ENCODE measurements at places on chromosomes 16 and 17.

GRCh38 chr16:17461951-17462729 is 8.6 kb downstream of the XYLT1 start:
- DNase-seq, result no peak

GRCh38 chr17:27404676-27405075 is 51.6 kb upstream of the KSR1 start:
- DNase-seq, result no peak

DNA sequence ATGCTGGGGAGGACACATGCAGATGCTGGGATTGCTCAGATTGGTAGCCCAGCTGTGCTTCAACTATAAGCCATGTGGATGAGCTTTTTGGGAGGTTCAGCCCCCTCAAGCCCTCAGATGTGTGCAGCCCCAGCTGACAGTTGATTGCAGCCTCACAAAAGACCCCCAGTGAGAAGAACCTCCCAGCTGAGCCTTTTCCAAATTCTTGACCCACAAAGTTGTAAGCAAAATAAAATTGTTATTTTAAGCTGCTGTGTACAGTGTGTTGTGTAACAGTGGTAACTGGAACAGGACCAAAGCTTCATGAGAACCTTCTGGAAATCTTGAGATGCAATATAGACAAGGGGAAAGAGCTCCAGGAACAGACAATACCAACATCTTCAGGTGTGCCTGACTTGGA is 156.8 kb upstream of the IRX3 start:
- no peak for DNase-seq

DNA sequence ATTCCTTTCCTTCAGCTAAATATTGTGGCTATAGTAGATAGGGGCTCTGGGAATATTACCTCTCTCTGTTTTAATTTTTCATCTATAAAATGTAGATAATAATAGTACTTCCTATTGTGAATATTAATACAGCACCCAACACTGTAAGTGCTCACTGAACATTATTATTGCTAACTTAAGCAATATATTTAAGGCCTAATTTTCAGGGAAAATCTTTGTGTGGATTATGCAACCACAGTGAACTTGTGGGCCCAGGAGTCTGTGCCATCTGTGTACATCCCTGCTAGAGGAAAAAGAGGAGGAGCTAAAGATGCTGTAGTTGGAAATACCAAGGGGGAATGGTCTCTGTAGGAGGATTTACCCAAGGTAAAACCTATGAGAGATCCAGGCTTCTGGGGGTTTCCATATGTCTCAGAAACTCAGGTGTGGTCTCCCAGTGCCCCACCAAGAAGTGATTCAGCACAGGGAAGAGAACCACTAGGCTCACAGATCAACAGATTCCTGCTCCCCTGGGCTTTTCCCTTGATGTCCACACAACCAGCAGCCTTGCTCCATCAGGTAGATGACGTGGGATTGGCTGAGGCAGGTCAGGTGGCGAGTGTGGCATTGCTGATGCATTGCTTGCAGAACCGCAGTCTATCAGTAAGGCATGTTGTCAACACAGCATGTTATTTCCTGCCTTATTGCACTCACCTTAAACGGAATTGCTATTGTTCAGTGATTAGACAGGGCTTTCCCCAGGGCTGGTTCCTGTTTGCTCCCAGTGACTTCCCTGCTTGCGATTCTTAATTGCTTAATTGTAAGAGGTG is 1.6 kb upstream of the N4BP1 start:
- DNase-seq, result no peak

DNA sequence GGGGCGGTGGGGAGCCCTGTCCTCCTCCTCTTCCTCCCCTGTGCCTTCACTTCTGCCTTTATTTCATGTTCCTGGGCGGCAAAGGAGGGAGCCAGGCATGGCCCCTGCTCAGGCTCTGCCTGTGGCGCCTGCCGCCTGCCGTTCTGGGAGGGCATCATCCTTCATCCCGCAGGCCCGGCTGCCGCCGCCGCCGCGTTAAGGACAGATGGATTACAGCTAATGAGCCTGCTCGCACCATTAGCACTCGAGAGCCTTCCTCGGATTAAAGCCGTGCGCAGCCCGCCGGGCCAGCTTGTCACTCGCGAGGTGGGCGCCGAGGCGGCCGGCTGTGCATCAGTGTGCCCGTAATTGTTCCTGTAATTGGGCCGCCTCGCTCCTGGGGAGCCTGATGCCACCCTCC is 127.7 kb upstream of the GSE1 start:
- DNase-seq, result no peak

Measured in BJ (cell line).